Stimulated activated CD8-positive, alpha-beta memory T cell treated with anti-CD3 and anti-CD28 coated beads, Interleukin-4, amount 100 ng/mL, for 1 hour (primary cell): ENCODE measurements at places on chromosomes 11 and 22.

DNA sequence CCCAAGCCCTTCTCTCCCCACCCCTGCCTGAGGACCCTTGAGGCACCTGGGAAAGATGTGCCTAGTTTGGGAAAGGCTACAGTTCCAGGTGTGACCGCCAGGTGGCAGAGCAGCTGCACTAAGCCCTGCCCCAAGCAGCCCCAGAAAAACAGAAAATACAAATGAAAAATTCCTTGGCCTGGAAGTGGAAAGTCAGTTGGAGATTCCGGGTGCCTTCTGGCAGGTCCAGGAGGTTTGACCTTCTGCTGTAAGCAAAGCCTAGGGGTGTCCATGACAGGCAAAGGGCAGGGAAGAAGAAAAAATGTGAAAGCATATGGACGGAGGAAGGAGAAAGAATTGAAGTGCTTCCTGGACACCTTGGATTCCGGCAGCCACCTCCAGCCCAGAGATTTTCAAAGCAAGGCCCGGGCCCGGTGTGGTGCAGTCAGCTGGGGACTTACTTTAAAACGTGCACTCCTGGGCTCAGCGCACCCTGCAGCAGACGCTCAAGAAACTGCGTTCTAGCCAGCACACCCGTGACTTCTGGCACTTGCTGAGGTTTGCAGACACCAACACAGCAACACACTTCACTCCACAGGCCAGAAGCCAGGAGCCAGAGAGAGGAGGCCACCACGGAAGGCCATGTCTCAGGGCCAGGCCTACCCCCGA lies 37.3 kb upstream of the SLC22A12 start:
- DNase-seq, result peak; percentile 14

GRCh38 chr11:1140642-1141490 lies 16.9 kb upstream of the MUC5AC start:
- no peak for DNase-seq

GRCh38 chr11:61969838-61970662 lies 2.6 kb upstream of the FTH1 start:
- no peak for DNase-seq

GRCh38 chr11:78325274-78325781 lies 92.3 kb downstream of the GAB2 start:
- DNase-seq, result no peak

DNA sequence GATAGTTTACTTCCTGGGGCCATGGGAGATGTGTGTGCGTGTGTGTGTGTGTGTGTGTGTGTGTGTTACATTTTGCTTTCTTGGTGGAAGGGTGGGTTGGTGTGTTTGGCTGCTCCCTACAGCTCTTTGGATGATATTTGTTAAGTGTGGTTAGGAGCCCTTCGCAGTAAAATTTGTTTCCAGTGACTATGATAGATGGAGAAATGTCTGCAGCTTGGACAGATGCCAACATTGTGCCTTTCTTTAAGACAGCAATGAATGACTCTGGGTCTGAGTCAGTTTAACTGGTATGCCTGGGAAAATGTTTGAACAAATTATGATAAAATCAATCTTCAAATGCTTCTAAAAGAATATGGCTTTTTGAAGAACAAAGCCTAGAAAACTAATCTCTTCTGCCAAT lies 102.7 kb upstream of the TRPC6 start:
- DNase-seq, result no peak

DNA sequence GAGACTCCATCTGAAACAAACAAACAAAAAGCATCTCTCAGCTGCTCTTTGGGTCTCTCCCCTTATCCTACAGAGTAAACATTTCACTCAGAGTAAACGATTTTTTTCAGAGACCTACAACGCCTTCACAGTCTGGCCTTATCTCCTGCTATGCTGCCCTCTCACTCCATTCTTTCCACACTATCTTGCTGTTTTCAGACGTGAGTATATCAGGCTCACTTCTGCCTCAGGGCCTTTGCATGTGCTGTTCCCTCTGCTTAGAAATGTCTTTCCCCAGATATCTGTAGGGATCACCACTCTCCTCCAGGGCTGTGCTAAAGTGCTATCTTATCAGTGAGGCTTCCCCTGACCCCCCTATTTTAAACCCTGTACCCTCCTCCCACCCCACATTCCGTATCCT lies 6.5 kb downstream of the RIBC2 start:
- no peak for DNase-seq

DNA sequence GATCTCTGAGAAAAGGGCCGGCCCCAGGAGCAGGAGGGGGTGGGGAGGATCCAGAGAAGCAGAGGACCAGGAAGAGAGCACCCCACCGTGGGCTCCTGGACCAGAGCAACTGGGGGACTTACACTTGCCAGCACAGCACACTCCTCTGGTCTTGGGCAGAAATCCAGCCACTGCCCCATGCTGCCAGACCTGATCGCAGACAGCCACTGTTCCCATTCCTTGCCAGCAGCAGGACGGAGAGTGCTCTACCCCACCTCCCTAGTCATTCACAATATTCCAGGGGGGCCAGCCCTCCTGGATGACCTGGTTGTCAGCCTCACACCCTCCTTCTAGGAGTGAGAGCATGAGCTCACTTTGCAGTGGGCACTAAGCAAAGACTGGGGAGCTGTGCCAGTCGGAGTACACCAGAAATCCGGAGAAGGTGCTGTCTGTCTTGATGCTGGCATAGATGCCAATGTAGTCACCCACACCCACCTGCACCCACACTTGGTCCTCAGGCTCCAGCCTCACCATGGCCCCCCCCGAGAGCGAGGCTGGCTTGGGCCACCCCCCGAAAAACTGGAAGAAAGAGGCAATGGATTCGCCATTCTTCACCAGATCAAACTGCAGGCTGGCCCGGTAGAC lies 1.6 kb downstream of the C1QTNF5 start:
- no peak for DNase-seq

GRCh38 chr11:117720061-117720511 lies 76.9 kb downstream of the DSCAML1 start:
- no peak for DNase-seq

DNA sequence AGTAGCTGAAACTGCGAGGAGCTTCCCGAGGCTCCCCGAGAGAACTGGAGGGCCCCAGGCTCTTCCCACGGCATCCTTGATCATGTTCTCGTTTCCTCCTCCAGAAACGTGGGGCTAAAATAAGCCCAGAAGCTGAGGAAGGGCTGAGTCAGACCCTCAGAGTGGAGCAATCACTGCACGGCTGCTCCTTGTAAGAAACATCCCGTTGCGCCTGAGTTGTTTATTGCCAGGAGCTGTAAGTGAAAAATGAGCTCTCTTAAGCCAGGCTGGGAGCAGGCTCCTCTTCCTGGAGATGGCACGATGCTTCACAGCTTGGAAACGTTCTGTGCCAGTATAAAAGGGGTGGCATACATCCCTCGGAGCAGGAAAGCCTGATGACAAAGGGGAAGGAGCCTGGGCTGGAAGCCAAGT lies 47.3 kb upstream of the SYN3 start:
- DNase-seq, result no peak

DNA sequence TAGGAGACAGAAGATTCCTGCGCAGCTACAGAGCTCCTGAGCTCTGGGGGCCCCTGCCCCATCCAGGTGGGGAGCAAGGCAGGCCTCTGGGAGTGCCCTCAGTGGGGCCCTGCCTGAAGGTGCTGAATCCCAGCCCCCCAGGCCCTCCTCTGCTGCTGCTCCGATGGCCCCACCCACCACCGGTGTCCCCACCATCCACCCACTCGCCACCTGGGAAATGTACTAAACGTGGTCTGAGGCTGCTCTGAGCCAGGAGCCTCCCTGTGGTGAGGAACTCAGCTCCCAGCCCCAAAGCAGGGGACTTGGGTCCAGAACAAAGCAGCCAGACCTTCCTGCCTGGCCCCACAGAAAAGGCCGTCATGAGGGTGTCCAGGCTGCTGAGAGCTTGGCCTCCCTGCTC lies 289.4 kb downstream of the CTTN start:
- no peak for DNase-seq

GRCh38 chr11:129853518-129854231 lies 38.0 kb downstream of the TMEM45B start:
- no peak for DNase-seq

- DNase-seq, result no peak
Measured at GRCh38 chr11:3147257-3147619, 17.9 kb downstream of the OSBPL5 start.
